ENCODE measurements at places on chromosomes 2 and 18.

- no peak for DNase-seq
Observed at GRCh38 chr2:190864375-190864774, 16.2 kb upstream of the GLS start.

DNA sequence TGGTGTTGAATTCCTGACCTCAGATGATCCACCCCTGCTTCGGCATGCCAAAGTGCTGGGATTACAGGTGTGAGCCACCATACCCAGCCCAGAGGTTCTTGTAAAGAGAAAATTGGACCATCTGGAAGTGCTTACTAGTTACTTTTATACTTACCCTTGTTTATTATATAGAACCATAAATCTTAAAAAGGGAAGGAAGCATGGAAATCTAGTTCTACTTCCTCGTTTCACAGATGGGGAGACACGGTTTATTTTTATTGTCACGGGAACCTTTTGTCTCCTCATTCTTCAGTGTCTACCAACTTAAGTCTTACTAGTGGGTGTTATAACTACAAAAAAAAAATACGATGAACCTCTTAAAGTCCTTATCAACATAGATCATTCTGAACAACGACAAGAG lies 45.8 kb upstream of the PDK1 start:
- DNase-seq, result no peak

DNA sequence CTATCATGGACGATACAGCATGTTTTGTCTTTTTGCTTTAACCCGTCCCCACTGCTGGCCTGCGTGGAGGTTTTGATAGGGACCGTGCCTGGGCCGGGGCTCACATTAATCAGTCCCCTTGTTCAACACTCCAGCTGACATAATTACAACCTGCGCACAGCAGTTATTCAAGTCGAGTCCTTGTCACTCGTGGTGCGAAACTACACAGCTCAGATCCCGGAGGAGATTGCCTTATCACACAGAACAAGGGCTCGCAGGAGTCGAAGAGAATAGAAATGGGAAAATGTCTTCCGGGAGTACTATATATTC lies 304.4 kb downstream of the ZNF407 start:
- no peak for DNase-seq

- DNase-seq, result no peak
Observed at GRCh38 chr2:64640153-64641044, 13.3 kb downstream of the SERTAD2 start.

DNA sequence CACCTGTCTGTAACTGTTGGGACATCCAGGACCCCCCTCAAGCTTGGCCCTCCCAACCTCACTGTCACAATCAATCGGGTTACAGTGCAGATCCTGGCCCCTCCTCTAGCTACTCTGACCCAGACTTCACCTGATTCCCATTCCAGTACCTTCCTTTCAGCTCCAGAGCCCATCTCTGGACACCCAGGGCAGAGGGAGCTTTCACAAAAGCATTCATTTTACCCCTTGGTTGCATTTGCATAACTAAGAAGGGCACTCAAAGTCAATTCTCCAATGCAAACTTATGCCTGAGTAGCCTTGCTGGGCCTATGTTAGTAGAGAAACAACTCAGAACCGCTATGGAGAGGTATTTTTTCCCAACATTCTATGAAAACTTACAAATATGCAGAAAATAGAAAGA lies 7.4 kb downstream of the ZAP70 start:
- DNase-seq, result no peak

- DNase-seq, result no peak
Observed at GRCh38 chr2:207137596-207138337, 28.0 kb downstream of the KLF7 start.

GRCh38 chr2:239061824-239062570 lies 214.1 kb downstream of the TWIST2 start:
- no peak for DNase-seq

DNA sequence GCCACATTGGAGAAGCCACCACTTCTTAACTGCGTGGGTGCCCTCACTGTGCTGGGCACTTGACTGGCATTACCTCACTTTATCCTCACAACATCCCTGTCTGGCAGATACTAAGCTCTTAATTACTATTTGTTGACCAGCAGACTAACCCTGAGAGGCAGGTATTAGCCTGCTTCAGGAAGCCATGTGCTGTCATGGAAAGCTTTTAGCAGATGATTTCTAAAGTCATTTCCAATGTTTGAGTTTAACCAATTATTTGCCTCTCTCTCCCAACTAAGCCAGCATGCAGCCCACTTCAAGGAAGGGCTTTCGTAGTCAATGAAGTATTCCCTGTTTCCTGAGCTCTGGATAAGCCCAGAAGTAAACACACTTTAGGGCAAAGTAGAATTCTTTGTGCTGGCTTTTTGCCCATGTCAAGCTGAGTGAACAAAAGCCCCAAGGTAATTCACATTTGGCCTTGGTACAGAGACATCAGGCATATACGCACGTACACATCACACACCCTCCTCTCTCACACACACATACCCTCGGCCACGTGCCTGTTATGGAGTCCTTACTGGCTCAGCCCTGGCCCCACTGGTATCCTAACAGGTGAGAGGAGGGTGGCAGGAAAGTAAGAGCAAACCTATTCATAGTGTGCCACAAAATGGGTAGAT lies 108.6 kb downstream of the C1D start:
- DNase-seq, result no peak

DNA sequence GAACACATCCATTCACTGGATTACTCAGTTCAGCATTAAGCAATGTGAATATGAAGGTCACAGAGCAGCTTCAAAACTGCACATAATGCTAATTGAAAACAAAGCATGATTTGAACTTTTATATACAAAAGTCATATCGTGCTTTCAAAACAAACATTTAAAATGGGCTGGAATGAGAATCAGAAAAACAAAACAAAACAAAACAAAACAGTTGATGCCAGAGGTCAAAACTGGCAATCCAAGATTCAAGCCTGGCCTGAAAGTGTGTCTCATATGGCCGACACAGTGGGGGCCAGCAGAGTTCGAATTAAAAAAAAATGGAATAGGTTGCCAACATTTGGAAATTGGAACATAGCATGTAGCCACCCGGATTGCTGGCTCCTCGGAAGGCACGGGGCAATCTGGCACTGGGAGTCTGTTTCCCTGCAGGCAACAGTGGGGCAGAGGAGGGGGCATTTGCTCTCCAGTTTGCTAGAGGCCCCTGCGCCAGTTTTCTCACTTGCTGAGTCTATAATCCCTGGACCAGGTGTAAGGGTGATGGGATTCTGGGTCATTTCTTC lies 294.4 kb downstream of the ZNF521 start:
- DNase-seq, result no peak

DNA sequence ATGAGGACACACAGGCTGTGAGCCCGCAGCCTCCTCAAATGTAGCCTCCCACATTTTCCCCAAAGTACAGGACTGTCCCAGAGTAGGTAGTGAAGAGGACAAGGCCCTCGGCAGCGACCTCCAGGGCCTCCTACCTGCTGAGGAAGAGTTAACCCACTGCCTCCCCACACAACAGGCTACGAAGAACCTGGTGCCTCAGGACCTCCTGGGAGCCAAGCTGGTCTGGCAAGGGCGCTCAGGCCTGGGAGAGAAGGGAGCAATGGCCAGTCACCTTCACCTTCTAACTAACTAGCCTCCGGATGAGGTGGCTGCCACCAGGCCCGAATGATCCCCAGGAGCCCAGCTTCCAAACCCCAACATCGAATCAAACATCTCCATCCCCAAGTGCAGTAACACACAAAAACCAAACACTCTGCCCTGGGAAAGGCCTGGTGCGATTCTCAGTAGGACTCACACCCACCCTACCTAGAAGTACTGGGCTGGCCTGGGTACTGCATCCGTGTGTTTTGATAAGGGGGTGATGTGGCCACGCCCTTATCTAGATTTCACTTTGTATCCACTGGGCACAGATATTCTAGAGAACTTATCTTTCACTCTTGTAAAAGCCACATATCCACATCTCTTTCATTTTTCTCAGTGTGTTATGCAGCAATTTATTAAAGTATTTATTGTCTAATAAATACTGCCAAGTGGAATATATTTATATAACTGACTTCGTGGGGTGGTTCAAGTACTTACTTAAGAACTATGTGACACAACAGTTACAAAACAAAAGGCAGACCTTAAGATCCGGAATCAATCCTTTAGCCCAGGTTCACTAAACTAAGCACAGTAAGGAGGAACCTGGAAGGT lies 9.7 kb downstream of the ERFE start:
- no peak for DNase-seq

DNA sequence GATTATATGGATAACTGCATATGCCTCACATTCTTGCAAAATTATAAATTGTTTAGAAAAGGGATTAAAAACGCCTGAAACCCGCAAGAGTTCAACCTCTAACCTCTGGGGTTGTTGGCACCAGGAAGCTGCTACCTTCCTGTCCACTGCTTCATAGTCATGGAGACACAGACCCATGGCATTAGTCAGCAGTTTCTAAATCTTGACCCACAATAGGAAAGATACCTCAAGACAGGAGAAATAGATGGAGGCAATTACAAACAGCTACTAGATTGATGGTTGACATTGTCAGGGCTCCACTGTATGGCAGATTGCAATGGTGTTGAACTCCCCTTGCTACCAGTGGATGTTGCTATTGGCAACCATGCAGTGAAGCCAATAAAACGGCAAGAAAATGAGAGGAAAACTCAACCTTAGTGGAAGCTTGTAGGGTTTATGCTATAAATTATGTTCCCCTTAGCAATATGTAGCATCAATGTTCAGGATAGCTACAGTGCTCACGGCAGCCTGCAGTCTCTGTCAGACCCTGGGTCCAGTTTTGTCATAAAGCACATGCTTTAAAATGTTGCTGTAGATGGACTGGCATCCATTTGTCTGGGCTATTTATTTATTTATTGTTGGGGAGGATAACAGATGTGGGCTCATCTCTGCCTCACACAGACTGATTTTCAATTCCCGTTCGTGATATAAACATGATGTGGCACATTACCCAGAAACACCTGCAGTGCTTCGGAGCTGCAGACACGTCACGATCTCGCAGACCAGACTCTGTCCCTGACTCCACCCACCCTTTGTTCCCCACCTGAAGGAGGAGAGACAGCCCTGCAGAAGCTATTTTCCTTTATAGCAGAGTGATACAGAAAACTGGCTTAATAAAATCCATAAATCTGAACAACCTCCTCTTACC lies 233.4 kb downstream of the AGPS start:
- no peak for DNase-seq

- no peak for DNase-seq
Observed at GRCh38 chr2:86285571-86285970, 51.9 kb downstream of the REEP1 start.

- DNase-seq, result no peak
Observed at GRCh38 chr18:2423761-2424160, 147.5 kb downstream of the METTL4 start.

DNA sequence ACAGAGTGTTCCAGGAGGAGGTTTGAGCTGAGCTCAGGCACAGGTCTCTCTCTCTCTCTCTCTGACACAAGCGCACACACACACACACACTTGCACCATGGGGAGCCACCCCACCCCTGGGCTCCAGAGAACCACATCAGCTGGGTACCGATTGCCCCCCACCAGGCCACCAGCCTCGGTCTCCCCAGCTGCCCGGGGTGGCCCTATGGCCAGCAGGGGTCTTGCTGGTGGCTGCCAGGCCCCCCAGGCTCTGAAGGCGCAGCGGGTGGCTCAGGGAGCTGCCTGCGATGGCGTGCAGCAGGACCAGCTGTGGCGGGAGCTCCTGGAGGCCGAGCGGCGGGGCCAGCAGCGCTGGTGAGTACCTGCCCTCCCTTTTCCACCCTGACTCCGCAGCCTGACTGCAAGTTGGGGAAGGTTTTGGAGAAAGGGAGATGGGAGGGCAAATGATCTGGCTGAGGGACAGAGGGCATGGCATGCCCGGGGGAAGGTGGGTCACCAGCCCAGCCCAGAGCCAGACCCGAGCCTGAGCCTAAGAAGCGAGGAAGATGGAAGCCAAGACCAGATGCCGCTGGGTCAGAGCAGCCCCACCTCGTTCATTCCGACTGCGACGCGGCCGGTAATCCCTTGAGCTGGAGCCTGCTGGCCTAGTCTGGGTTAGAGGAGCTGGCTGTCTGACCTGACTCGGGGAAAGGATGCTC lies 21.9 kb upstream of the SLC66A3 start:
- no peak for DNase-seq

DNA sequence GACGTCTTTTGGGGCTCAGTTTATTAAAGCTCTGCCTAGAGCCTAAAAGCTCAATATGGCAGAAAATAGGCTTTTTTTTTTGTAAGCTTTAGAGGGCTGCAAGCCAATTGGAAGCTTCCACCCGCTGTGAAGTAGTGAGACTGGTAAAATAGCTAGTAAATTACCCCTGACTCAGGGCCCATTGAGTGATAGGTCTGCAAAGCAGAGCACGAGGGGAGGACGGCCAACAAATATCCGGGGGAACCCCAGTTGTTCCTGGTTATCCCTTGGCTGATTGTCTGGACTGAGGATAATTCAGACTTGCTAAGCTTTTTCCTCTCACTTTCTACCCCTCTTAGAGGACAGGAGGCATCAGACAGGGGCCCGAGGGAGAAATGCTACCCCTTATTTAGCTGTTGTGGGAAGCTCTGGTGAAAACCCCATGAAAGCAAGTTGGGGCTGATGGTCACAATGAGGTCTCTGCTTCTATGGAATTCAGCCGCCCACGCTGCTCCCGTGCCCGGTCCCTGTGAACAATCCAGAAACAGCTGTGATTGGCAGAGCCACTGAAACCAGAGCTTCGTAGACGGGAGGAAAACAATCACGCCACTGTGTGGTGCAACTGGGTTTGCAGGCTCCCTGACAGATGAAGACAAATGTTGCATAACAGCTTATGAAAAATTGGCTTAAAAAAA lies 141.9 kb upstream of the LGALSL start:
- DNase-seq, result no peak

- no peak for DNase-seq
Observed at GRCh38 chr2:142139384-142139783, 8.6 kb upstream of the LRP1B start.

GRCh38 chr2:62038975-62039771 lies 133.7 kb downstream of the COMMD1 start:
- no peak for DNase-seq

GRCh38 chr18:332721-333510 lies 65.1 kb upstream of the THOC1 start:
- DNase-seq, result no peak

- no peak for DNase-seq
Observed at GRCh38 chr2:233976690-233977294, 59.6 kb downstream of the TRPM8 start.

DNA sequence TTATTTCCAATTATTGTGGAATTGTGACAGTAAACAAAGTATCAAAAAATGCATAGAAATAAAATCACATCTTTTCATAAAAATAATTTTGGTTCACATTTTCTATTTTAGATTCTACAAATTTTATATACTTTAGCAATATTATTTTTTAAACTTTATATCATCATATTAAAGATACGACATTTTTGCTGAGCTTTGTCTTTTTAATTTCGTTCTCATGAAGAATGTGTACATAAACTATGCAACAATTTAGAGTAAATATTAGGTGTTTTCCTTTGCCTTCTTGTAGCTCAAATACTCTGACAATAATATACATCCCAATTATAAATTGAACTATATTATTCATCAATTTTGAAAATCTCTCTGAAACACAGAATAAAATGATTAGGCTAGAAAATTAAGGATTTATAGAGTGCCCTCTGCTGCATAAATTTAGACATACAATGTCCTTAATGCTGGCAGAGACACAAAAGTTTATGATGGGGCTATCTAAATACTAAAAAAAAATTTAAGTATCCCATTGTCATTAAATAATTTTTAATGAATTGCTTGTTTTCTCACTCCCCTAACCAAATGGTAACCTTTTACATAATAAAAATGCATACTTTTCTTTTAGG lies 45.7 kb downstream of the CCDC102B start:
- no peak for DNase-seq

Data from CD4-positive, alpha-beta T cell (primary cell).